ENCODE measurements at places on chromosomes 5 and 9.

DNA sequence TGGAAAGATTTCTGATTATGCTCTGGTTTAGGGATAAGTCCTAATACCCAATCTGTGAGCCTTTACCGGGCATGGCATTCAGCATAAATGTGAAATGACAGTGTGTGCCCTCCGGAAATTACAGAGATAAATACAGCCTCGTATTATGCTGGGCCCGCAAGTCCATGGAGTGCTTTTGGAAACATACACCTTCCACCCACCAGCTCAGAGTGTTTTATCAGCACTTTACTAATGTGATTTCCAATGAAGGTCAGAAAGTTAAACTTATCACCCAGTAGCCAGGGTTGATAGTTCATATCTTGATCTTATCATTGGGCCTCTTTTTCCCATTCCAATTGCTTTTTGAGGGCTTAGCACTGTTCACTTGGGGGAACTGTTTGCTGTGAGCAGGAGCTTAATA lies 94.8 kb downstream of the SGCD start:
- no peak for DNase-seq

DNA sequence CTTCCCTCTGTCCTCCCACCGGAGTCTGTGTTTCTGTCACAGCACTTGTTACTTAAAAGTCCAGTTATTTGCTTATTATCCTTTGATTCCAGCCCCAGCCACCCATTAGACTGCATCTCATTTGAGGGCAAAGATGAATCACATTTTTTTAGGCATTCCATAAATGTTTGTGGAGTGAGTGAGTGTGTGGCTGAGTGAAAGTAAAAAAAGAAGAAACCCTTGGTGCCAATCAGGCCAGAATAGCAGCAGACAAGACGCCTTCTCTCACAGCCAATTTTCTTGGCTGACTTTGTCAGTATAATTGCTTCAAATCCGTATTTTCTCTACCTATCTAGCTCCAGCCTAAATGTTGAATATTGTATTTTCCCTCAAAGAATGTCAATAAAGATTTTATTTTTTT lies 613.0 kb upstream of the WWC1 start:
- DNase-seq, result no peak

- no peak for DNase-seq
Observed at GRCh38 chr9:135994501-135995192, 33.5 kb upstream of the UBAC1 start.

- peak; percentile 25 for DNase-seq
Observed at GRCh38 chr5:158119961-158120723, 261.2 kb upstream of the CLINT1 start.

- DNase-seq, result no peak
Observed at GRCh38 chr5:147508711-147509040, 1.2 kb downstream of the DPYSL3 start.

DNA sequence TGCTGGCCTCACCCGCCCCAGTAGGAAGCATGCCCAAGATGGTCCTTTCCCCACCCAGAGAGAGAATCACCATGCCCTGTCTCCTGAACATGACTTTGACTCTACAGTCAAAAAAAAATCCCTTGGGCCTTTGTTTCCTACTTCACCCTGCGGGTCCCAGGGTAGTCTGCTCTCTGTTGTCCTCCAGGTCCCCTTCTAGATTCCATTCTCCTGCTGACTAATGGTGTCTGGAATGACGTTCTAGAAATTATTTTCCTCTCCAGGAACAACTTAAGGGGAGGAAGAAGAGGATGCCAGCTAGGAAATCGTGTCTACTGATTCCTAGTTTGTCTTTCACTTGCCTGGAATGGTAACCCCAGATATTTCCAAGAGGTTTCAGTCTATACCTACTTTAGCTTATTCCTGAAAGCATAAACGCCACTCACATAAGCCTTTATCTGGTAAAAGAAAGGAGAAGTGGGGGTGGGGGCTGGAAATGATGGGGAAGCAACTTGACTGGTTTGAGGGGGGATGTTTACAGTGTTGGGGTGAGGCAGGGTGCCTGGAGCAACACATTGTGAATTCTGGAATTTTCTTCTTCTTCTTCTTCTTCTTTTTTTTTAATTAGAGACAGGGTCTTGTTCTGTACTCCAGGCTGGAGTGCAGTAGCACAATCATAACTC lies 93.9 kb downstream of the SNX18 start:
- no peak for DNase-seq

DNA sequence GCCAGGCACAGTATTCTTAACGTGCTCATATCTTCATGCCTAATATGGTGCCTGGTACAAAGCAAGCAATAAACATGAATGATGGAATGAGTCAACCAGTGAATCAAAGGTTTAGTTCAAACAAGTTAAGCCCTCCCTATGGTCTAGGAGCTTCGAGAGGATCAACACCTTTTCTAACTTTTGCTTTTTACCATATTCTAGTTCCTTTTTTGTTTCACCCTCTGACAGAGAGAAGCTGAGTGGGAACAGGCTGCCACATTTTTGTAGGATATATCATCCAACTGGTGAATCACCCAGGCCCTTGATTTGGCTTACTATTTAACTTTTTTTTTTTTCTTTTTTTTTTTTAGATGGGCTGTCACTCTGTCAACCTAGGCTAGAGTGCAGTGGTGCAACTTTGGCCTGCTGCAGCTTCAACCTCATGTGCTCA lies 39.3 kb upstream of the TNC start:
- no peak for DNase-seq

GRCh38 chr9:115912086-115912485 lies 241.5 kb upstream of the PAPPA start:
- no peak for DNase-seq

DNA sequence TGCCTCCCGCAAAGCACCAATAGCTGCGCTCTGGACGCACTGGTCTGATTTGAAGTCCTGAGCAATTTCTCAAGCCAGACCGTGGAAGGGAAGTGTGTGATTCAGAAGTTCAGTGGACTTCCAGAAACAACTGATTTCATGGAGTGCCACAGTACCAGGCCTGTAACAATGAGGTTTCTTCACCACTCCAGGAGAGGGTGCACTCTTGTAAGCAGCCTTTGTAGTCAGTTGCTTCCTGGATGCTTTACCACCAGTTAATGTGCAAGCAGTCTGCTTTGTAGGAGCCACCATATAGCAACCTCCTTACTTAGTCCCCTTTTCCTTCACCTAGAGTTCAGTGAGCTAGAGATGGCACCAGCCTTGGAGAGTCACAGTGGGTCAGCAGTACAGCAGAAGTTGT lies 12.3 kb downstream of the CAAP1 start:
- no peak for DNase-seq

- DNase-seq, result no peak
Observed at GRCh38 chr5:87340716-87341115, 72.0 kb downstream of the CCNH start.

DNA sequence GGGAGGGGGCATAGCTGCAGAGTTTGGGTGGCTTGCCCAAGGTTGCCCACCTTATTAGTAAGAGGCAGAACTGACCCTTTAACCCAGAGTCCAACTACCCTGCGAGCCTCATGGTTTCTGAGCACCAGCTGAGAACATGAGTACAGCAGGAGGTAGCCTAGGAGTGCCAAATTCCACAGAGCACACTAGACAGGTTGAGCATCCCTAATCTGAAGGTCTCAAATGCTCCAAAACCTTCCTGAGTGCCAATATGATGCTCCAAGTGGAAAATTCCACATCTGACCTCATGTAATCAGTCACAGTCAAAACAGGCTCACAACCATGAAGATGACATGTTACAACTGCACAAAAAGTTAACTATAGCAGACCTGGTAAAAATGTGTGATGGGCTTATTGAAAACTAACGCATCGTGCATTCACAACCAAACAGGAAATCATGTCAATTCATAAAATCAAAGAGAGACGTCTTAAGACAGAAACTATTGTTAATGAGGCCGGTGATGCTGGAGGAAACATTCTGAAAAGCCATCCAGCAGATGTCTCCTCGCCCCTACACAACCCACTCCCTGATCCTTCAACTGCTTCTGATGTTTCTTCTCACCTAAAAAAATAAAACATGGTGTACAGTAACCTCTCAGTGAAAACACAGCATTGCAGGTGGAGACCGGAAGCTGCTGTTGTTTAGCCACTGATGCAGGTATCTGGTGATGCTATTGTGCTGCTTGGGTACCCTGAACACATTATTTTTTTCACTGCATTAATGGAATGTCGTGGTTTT lies 25.0 kb downstream of the PTCH1 start:
- DNase-seq, result no peak

- DNase-seq, result peak; percentile 79
Observed at GRCh38 chr5:177370488-177371119, 12.9 kb downstream of the RGS14 start.

GRCh38 chr5:131710391-131710790 lies 75.4 kb upstream of the RAPGEF6 start:
- DNase-seq, result no peak

DNA sequence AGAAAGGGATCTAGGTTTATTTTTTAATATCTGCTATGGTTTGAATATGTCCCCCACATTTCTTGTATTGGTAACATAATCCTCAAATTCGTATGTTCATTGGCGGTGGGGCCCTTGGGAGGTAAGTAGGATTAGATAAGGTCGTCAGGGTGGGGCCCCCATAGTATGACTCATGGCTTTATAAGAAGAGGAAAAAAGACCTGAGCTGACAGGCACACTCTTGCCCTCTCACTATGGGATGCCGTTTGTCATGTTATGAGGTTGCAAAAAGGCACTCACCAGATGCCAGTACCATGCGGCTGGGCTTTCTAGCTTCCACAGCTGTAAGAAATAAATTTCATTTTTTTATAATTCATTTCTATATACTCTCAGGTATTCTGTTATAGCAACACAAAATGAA lies 67.3 kb upstream of the SGCD start:
- DNase-seq, result no peak

DNA sequence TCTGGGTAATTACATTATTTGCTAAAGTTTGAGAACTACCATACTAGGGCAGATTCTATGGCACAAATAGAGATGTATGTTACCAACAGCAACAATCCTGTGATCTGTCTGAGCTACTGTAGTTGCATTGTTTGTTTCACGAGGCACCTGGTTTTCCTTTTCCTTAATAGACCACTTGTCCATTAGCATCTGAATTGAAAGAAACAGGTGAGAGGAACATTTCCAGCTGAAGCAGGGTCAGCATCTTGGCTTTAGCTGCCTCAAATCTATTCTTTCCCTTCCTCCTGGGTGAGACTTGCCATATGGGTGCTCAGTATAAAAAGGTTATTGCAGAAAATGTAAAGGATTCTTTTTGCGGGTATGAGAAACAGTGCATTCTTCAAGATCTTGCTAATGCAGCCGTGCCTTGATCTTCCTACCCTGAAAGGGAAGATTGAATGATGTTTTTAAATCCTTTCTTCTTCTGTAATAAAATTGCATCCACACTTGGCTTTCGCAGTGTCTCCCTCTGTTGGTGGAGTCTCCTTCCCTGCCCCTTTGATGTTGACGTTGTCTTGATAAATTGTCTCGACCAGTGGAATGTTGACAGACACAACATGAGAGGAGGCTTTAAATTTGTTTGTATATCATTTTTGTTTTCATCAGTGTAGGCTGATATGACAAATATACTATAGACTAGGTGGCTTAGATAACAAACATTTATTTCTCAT lies 118.0 kb upstream of the BRINP1 start:
- DNase-seq, result no peak

DNA sequence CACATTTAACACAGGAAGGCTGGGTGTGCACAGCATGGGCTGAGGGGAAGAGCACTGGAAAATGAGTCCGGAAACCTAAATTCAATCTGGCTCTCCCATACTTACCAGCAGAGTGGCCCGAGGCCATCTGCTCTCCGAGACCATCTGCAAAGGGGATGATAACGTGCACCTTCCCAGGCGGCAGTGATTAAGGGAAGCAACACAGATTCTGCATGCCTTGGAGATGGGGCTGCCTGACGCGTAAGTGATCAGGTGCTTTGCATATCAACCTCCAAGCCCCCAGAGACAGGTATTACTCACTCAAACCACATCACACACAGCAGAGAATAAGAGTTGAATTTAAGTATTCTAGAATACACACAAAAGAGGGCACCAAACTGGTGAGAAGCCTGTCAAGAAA lies 9.1 kb downstream of the EPB41L4B start:
- no peak for DNase-seq

DNA sequence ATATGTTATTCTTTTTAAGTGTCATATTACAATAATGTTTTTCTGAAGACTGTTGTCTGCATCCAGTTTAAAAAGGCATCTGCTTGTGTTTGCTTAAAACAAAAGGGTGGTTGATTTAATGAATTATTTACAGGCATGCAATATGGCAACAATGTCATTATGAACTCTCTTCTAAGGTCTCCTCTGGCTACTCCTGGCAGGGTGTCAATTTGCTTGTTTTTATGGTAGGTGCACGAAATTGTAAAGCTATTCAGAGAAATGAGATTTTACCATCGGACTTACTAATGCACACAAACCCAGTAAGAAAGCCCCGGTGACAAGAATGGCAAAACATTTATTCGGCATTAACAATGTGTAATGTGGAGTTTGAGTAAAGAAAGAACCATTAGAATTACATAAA lies 539.8 kb upstream of the ZNF608 start:
- no peak for DNase-seq

DNA sequence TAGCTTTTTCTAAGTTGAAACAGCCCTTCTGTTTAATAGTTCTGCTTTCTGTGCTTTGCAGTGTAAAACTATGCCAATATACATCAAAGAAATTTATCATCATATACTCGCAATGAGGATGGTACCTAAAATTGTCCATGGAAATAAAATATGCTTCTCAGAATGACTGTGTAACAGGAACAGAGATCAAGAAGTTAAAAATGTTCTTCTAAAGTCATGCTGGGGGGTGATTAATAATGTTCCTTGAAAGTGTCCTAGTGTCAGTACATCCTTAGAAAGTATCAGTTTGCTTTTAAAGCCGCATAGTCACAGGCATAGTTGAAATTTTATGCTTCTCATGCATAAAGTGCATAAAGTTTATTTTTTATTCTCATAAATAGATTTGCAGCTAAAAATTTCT lies 4.0 kb upstream of the LRRC70 start:
- DNase-seq, result no peak

DNA sequence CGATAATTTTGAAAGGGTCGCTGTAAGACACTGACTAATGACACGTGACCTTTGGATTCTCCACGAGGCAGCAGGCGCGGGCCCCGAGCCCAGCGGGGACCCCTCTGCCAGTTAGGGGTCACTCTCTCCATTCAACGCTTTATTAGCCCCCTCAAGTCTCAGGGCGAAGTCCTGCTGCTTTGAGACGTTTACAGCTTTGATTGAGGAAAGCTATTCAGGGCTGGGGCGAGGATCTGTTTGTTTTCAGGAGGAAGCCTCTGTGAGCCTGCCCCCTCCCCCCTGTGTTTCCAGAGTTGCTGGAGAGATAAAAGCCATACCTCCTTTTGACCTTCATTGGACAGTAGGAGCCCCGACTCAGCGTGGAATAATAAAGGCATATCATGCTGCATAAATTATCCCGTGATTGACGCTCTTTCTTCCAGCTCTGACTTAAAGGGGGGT lies 31.4 kb upstream of the MSX2 start:
- DNase-seq, result no peak

DNA sequence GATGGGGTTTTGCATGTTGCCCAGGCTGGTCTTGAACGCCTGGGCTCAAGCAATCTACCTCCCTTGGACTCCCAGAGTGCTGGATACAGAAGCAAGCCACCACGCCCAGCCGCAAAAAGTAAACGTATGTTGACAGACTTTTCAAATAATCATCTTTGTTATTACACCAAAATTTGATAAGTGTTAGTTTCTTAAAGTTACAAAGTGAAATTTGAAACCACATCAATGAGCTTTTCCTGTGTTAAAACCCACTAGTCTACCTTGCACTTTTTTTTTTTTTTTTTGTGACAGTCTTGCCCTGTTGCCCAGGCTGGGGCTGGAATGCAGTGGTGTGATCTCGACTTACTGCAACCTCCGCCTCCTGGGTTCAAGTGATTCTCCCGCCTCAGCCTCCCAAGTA lies 29.9 kb downstream of the SPACA9 start:
- DNase-seq, result no peak

- no peak for DNase-seq
Observed at GRCh38 chr9:129665389-129665775, at the start of gene PRRX2. Gene PRRX2, plus strand, starts transcription at chr9:129665647. Its CDS starts 221 bp downstream, at chr9:129665868.
